ENCODE measurements at places on chromosomes 4 and X.

DNA sequence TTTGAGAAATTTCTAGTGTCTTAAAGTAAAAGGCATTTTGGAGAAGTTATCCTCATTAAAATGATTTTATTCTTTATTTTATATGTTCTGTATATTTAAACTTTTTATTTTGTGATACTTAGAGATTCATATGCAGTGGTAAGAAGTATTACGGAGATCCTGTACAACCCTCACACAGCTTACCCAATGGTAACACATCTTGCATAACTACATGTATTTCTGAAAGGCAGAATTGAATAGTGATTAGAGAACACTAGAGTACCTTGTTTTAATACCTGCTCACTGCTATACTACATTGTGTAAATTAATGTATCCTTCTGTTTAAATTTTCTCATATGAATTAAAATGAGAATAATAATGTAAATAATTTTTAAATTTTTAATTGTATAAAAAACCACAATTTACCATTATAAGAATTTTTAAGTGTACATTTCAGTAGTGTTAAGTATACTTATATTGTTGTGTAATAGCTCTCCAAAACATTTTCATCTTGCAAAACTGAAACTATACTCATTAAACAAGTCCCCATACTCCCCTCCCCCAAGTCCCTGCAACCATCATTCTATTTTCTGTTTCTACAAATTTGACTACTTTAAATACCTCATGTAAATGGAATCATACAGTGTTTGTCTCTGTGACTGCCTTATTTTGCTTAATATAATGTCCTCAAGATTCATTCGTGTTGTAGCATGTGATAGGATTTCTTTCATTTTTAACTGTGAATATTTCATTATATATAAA, 45.4 kb downstream of the INTS12 start:
- no peak for DNase-seq

DNA sequence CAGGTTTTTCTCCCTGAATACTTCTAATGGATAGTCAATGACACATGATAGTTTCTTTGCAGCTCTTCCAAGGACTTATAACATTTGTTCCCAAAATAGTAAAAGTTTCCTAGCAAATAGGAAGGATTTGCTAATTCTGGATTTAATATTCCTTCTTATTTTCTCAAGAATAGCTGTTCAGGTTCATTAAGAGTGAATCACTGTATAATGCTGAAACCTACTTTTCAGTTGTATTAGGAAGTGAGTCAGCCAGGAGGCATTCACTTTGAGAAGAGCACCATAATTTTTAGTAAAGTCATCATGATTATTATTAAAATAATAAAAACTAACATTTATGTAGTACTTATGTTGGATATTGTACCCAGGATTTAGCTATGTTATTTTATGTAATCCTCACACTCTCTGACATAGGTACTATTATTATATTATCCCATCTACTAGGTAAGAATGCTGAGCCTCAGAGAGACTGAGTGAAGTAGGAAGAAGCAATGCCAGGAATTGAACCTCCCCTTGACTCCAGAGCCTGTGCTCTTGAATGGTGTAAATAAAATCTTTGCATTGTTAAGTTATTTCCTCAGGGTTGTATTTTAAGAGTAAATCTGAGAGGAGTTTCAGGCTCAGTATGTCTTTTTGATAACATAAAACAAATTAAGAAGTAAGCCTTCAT, 114.8 kb downstream of the REELD1 start:
- DNase-seq: no peak

DNA sequence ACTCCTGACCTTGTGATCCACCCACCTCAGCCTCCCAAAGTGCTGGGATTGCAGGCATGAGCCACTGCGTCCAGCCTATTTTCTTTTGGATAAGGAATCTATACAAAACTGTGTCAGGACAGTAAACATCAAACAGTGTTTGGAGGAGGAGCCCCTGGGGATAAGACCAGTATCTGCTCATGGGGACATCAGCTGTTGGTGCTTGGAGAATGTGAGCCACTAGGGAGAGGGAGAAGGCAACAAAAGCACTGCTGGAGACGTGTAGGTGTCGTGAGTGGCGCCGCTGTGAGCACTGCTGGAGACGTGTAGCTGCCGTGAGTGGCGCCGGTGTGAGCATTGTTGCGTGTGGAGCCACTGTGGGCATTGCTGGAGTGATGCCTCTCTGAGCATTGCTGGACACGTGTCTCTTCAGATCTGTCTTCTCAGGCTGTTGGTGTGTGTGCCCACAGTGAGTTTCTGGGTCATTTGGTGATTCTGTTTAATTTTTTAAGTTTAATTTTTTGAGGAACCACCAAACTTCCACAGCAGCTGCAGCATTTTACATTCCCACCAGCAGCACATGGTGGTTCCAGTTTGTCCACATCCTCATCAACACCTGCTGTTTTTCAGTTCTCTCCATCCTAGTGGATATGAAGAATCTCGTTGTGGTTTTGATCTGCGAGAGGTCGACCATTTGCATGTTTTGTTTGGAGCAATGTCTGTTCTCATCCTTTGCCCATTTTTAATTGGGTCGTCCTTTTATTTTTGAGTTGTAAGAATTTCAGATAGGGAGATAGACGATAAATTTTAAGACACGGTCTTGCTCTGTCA, 19.0 kb downstream of the DGKQ start:
- no peak for DNase-seq

GRCh38 chr4:8534611-8535010, 45.6 kb upstream of the GPR78 start:
- DNase-seq: no peak

GRCh38 chr4:141132072-141132708, 1.1 kb downstream of the RNF150 start:
- DNase-seq: no peak

DNA sequence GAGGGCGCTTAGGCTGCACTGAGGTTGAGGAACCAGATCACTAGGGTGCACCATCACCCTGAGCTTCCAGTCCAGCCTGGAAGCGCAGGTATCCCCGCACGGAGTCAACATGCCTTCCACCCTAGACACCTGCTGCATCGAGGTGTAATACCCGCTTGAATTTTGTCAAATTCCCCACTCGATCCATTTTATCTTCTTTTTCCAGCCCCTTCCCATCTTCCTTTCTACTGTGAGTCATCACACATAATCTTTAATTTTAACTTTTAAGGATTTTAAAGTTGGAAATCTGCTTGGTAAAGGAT, 821 bp downstream of the PLK4 start:
- no peak for DNase-seq

DNA sequence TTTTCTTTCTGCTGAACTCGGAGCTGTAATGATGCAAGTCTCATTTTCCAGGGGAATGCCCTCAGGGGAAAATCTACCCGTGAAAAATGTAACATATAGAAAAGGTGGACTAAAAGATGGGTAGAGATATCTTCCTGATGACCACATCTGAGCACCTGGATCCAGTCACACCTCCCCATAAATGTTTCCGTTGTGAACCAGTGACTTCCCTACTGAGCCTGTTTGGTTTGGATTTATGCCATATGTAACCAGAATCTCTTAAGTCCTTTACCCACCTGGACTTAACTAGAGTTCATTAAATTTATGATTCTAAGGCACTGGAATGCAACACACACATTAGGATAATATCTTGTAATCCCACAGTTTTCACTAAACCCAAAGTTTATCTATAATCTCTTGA, 171.1 kb downstream of the ZNF330 start:
- DNase-seq: no peak

- no peak for DNase-seq
Measured at GRCh38 chr4:85842540-85842939, 367.6 kb downstream of the ARHGAP24 start.

GRCh38 chrX:6852869-6853268, 294.6 kb upstream of the STS start:
- DNase-seq: no peak

DNA sequence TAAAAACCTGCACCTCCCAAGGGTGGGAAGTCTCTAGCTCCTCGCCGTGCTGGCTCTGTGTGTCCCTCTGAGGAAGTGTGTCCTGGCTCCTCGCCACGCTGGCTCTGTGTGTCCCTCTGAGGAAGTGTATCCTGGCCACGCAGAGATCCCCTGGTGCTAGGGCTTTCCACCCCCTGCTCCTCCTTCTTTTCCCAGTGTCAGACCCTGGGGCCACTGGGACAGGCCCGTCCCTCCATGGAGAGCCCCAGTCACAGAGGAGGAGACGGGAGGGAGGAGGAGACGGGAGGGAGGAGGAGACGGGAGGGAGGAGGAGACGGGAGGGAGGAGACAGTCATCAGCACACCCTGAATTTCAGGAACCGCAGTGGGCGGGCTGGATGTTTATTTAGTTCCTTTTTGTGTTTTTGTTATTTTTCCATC, 53.8 kb upstream of the HGFAC start:
- DNase-seq: no peak

DNA sequence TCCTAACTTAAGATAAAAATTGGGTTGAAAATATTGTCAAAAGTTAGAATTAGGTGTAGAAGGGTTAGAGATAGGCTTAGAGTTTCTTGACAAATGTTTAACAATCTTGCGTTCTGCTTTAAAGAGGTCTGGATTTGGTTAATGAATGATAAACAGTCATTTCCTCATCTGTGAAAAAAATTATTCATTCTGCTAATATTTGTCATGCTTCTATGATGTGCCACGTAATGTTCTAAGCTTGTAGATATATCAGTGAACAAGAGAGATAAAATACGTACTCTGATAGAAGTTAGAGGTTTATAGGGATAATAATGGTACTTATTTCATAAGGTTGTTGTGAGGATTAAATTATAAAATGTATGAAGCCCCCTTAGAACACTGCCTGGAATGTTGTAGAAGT, 443.0 kb upstream of the GALNT7 start:
- DNase-seq: no peak

DNA sequence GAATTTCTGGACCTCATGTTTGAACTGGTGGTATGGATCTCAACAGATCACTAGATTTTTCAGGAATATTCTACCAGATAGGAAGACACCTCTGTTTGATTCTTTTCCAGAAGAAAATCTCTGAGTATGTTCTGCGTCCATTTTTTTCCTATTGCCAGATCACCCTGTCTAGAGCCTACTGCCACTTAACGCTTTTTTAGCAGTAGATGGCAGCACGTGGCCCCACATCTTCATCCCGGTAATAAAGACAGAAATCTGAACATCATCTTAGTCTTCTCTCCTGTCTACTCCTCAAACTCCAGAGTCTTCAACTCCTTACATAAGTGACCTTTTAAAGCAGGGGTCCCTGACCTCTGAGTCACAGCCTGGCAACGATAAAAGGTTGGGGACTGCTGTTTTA, 184.7 kb downstream of the TMA16 start:
- no peak for DNase-seq

DNA sequence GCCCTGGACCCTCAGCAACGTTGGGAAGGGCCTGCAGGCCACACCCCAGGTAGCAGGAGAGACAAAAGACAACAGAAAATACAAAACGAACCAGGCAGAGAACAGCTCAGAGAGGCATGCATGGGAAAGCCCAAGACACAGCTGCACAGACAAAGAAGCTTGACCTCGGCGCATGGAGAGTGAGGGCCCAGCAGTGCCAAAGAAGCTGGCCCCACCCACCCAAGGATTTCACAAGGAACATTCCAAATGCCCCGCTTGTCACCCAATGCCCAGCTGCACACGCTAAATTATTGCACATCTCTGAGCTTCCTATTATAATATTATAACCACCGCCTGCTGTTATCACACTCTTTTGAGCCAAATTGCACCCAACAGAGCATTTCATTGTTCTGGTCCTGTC, 147.7 kb upstream of the TBL1X start:
- no peak for DNase-seq

DNA sequence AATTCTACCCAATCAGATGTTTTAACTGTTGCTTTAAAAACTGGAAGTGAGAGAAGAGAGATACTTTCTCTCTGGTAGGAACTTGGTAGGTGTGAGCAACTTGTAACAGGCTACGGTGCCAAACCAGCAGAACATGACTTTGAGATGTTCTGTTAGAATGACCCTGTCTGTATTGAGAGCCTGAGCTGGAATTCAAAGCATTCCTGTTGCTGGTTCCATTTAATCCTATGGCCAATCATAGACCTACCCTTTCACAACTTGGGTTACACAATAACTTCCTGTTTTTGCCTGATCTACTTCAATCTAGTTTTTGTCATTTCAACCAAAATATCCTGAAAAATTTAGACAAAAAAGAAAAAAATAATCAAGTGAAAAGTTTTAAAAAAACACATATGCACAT, 1.7 kb upstream of the PRRG1 start:
- no peak for DNase-seq

GRCh38 chrX:14591976-14592375, 62.6 kb downstream of the GLRA2 start:
- DNase-seq: no peak

DNA sequence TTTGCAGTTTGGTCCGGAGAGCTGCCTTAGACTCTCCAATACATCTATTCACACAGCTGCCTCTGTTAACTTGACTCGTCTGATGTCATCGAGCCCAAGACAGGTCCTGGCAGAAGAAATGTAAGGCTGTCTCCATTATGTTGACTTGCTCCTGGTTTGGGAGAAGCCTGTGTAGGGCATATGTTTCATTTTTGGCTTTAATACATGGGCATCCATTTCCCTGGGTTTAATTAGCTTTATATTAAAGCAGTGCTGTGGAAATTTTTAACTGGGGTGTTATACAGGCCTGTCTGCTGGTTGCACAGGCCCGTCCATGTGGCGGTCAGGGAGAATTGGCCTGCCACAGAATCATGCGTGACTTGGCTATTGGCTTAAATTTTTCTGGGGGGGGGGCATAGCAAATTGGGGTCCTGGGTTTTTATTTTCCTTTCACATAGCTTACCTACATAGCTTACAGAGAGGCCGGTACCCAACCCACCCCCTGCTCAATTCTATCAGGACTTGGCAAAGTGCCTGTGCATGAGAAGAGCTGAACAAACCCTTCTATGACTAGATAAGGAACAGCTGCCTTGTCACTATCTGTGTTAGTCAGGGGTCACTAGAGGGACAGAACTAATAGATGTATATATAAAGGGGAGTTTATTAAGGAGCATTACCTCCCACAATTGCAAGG, 123.5 kb upstream of the WDR1 start:
- no peak for DNase-seq

DNA sequence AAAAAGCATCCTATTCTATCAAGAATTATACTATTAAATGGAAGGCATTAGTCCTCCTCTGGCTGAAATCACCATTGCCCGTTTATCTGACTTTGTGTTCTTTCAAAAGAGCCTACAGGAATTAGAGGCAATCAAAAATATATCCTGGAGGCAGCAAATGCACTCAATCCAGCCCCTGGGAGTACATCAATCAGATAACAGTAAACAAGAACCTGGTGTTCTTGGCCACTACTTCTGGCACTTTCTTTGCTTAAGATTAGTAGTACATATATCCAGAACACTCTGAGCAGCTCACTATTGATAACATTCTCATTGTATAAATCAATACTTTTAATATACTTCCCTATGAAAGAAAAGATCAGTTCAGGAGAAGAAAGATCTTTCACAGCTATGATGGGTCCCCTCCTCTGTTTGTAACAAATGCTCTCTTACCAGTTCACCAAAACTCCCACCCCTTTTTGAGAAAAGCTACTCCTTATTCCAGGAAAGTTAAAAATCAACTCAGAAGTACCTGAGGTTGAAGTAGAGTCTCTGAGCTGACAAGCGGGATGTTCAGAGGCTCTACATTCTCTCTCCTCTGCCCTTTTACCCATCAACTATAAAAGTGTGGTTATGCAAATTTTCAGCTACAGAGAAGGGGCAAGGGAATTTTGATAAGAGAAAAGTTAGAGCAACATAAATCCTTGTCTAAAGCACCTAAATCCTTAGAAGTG, 176.0 kb downstream of the COX18 start:
- DNase-seq: no peak

- no peak for DNase-seq
Measured at GRCh38 chrX:3516051-3516541, 169.6 kb upstream of the MXRA5 start.

Data from stimulated activated CD8-positive, alpha-beta memory T cell treated with anti-CD3 and anti-CD28 coated beads, Interleukin-4, amount 100 ng/mL, for 4 hours (primary cell).